ENCODE measurements at places on chromosomes 11 and 22.

- no peak for DNase-seq
Measured at GRCh38 chr11:96024666-96025065, 100.8 kb upstream of the MTMR2 start.

DNA sequence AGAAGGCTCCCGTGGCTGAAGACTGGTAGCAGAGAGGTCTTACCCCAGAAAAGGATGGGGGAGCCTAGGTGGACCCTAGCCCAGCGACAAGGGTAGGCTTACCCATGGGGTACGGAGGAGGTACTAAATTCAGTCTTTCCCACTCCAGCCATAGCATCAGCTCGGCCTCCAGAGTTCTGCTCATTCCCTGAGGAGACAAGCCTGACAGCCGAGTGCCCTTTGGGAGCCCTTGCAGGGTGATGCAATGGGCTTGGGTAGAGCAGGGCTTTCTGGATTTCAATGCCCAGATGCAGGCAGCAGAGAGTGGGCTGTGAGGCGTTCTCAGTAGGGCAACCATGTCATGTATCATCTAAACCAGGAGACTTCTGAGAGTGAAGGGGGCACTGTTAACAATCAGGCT, 124.7 kb downstream of the MICAL2 start:
- DNase-seq: no peak

DNA sequence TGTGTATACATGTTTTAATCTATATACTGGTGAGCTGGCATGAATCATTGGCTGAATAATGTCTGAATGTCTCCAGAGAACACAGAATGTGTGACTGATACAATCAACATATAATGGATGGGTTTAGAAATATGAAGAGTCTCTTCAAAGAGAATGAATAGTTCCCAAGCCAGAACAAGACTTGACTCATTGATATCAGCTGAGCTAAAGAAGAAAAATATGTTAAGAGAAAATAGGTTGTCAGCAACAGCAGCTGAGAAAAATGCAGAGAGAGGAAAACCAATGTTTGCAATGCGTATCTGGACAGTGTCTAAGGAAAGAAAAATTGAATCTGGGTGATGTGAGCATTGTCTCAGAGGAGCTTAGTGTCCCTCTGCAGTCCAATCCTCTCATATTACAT, 1281.8 kb upstream of the TENM4 start:
- no peak for DNase-seq

GRCh38 chr11:6991227-6991626, 28.9 kb downstream of the ZNF214 start:
- no peak for DNase-seq

- no peak for DNase-seq
Measured at GRCh38 chr11:65900125-65900898, at the start of gene FOSL1. Gene FOSL1, minus strand, starts transcription at chr11:65900388. Its CDS starts 49 bp downstream, at chr11:65900339.

DNA sequence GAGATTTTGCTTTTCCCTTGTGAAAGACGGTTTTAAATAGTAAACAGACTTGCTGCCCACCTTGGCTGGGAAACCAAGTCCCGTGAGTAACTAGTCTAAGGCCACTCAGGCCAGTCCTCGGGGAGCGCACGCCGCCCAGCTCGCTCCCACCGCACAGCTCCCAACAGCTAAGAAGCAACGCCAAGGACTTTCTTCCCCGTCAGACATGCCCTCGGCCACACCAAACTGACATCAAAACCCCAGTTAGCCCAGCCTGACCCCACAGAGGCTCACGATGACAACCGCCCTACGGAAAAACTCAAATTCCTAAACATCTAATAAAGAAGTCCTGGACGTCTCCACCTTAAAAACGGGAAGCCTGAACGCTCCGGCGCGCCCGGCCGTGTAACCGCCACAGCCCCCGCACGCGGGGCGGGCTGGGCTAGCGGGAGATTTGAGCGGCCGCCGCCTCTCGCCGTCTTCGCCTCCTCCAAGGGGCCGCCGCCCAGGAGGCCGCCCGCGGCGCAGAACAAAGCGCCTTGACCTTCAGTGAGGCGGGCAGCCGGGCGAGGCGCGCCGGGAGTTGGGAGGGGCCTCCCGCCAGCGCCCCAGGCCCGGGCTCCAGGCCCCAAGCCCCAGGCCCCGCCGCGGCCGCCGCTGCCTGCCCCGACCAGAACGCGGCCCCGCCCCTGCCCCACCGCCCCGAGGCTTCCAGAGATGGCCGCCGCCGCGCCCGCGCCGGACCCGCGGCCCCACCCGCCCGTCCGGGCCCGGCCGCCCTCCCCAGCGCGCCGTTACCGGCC, 486 bp downstream of the NAP1L4 start:
- DNase-seq: no peak

GRCh38 chr11:128584253-128584652, 3.1 kb downstream of the ETS1 start:
- DNase-seq: no peak

DNA sequence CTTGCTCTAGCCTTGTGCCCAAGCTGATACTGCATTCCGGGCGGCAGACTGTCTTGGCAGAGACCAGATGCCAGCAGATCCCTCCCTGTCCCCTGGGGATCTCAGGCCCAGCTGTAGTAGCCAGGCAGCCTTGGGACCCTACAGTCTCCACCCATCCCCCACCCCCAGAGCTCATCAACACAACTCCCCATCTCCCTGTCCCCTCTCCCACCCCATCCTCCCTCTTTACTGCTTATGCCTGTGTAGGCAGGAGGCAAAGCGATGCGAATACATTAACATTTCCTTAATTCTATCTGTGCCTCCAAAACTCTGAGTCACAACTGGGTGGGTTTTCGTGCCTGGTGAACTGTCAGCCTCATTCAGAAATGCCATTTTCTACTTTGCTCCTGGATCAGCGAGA, 547.6 kb downstream of the BUD13 start:
- DNase-seq: no peak

DNA sequence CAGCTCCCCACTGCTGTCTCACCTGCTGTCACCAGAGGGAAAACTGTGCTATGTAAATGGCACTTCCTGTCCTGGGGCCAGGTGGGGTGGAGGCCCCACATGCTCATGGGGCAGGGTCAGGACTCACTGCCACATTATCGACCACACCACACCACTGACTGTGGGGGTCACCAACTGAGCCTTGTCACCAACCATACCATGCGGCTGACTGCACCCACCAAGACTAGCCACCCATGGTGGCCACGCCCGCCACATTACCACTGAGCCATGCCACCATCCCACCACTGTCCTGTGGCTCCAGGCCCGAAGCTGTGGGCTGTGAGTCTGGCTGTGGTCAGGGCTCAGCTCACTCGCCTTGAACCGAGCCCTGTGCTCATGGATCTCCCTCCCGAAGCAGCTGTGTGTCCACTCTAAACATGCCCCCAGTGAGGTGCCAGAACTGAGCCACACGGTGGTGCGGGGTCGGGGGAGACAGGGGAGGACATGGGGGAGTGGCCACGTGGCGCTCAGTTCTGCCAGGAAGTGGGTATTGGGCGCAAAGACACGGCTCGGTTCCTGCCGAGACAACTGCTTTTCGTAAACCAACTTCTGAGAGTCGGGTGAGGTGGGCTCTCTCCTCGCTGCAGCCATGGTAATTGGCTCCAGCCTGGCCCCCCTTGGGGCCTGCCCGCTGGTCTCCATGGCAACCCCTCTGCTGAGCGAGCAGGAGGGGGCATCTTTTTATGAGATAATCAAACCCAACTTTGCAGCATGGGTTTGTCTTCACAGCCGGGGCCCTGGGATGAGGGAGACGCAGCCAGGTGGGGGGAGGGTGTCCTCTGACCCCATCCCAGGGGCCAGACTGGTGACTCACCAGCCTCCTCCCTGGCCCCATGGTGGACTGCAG, 23.2 kb downstream of the RTN4R start:
- no peak for DNase-seq

GRCh38 chr22:25702040-25702439, 39.9 kb upstream of the MYO18B start:
- DNase-seq: peak; percentile 21

DNA sequence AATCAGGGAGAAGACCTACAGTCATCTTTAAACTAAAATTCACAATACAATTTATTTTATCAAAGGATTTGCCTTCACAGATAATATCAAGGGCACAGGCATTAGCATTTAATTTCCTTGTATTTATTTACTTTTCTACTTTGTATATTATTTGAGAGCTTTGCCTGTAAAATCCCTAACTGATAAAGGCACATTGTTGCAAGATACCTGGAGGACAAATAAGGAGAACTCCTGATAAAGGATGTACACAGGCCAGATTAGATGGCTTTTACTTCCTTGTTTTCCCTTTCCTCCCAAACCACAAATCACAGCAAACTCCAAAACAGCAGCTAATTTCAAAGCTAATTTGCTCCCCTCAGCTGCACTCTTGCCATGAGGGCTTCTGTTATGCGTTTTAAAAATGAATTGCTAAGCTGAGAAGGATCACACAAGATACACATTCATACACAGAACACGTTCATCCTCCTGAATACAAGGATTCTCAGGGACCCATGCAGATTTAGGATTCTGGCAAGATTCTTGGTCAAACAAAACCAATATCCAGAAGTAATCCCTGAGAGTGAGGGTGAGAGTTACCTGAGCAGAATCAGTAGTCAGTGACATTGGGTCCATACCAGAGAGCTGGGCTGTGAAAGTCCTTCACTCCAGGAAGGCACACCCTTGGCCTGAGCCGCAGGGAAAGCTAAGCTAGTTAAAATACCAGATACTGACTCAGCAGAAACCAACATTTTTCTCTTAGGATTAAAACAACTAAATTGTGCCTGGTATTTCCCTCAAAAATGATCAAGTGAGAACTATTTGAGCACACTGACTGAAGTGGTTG, 100.3 kb upstream of the CLPB start:
- no peak for DNase-seq

DNA sequence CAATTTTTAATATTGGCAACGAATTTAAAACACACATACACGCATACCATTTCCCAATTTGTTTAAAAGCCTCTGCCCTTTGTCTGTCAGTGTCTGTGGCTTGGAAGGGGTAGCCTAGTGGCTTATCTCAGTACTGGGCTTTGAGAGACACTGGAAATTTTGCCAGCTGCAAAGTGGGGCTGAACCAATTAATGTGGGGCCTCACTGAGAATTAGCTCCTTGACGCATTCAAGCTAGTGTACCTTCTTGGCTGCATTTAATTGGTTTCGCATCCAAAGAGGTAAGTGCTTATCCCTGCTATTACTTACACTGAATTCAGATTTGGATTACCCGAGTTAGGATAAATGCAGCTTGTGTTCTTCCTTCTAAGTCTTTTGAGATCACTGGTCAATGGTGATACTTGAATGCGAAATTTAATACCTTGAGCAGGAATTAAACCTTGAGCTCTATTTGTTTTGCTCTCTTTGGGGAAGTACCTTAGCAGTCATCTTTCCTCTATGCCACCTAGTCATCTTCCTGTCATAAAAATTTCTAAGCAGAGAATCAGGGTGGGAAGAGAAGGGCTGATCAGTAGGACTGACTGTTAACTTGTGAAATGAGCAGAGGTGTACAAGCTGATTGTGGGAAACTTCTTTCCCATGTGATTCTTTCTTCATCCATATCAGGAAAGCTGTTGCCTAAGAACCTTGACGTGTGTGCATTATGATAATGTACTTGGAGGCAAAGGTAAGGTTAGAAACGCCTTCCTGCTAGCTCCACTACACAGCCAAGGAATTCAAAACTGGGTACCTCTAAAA, 187.7 kb upstream of the E2F8 start:
- DNase-seq: peak; percentile 45

GRCh38 chr11:33317662-33318061, 60.5 kb downstream of the HIPK3 start:
- no peak for DNase-seq

GRCh38 chr11:77386178-77386577, 84.7 kb upstream of the GDPD4 start:
- DNase-seq: no peak

GRCh38 chr11:131478341-131478740, 107.9 kb downstream of the NTM start:
- no peak for DNase-seq

GRCh38 chr11:112828421-112828820, 132.8 kb upstream of the NCAM1 start:
- no peak for DNase-seq

DNA sequence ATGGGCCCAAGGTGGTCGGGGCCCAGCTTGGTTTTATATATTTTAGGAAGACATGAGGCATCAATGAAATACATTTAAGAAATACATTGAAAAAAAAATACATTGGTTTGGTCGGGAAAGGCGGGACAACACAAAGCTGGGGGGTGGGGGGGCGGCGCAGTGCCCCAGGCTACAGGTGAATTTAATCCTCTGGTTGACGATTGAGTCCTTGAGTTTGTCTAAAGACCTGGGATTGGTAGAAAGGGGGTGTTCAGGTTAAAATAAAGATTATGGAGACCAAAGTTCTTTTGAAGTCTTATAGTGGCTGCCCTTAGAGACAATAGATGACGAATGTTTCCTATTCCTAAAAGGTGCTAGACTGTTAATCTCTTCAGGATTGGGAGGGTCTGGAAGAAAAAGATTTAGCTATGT, 3.1 kb downstream of the IFITM1 start:
- no peak for DNase-seq

DNA sequence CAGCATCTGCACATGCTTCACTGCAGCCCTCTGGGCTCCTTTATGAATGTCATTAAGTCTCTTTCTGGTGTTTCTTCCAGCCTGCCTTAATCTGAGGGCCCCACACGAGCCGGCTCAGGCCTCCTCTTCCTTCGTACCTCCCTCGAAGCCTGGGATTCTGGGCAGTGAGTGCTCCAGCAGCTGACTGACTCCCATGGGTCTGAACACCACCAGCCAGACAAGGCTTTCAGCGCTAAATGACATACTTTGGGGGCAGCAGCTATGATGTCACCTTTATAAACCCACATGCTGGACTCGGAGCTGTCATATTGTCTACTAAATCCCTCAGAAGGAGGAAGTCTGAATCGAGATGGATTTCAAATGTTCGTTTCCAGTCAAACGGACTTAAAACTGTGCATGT, 127.1 kb downstream of the TRIM29 start:
- DNase-seq: no peak

DNA sequence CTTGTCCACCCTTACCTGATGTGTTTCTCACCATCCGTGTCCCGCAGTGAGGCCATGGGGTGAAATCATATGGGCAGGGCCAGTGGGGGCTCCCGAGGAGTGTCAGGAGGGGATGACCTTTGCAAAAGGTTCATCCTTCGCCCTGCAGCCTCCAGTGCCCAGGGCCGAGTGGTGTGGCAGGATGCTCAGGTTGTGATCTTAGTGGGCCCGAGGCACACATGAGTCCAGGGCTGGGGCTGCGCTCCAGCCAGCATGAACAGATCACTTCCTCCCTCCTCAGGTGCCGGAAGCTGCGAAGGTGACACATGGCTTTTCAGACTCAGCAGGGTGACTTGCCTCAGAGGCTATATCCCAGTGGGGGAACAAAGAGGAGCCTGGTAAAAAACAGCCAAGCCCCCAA, 2.8 kb upstream of the FKBP2 start:
- no peak for DNase-seq

Data from NCI-H1092 treated with DMSO at 0.1 percent for 48 hours (cell line).